ENCODE measurements at places on chromosomes 7 and 10.

DNA sequence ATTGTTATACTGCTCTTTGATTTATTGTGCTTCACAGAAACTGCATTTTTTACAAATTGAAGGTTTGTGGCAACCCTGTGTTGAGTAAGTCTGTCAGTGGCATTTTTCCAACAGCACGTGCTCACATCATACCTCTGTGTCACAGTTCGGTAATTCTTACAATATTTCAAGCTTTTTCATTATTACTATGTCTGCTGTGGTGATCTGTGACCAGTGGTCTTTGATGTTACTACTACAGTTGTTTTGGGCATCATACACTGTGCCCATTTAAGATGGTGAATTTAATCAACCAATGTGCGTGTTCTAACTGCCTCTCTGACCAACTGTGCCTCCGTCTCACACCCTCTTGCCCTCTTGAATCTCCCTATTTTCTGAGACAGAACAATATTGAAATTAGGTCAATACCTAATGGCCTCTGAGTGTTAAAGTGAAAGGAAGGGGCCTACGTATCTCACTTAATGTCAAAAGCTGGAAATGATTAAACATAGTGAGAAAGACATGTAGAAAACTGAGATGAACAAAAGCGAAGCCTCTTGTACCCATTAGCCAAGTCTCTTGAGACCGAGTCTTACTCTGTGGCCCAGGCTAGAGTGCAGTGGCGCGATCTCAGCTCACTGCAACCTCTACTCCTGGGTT is 20.2 kb upstream of the ASL start:
- DNase-seq: no peak

DNA sequence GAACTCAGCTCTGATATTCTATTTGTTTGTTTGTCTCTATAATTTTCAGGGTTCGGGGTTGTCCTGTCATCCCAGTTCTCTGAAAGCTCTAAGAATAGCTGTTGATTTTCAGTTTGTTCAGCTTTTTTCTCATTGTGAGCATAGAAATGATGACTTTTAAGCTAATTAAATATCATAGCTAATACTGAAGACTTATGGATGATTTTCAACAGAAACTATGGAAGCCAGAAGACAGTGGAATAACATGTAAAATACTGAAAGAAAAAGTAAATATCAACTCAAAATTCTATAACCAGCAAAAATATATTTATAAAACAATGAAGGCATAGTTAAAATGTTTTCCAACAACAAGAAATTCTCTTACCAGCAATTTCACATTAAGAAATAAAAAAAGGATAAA is 96.4 kb upstream of the ETV1 start:
- no peak for DNase-seq

- DNase-seq: no peak
Observed at GRCh38 chr10:97138846-97139245, 46.9 kb downstream of the SLIT1 start.

DNA sequence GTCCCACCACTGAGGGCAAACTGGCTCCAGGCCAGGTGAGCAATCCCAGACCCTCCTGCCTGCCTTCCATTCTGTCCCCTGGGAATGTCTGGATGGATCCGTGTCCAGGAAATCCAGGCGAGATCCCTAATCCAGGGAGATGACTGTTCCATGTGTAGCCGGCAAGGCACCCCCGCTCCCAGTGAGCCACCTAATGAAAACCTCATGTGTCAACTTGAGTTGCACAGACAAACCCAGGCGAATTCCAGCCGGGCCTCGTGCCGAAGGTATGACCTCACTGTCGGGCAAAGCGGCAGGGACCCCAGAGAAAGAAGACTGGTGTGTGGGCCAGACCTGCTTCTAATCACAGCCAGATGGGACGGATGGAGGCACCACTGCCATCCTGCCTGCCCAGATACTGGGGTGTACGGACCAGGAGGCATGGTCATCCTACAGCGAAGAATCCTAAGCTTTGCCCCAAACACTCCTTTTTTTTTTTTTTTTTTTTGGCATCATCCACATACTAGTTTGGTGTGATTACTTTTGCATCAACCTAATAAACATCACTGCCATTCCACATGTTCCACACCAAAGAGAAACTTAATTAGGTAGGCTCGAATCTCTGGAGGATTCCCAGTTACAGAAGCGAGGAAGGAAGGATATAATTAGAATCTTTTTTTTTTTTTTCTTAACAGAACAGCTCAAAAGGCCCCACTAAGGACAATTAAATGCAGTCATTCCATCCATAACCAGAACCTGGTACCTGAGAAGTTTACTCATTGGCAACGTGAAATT is 313.1 kb downstream of the CALN1 start:
- DNase-seq: no peak

DNA sequence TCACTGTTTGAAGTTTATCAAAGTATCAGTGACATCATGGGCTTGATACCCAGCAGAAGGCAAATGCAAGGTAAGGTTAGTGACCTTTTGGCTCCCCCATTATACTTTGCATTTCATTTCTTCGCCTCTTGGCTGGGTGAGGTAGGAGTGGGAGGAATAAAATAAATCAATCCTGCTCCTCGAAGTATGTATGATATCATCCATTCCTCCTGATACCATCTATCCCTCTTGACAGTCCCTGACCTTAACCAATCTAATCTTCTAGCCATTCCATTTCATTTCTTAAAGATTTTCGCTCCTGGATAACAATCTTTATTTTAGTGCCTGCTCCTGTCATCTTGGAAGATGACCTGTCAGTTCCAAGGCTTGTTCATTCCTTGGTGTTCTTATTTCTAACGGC is 1083.3 kb downstream of the NXPH1 start:
- no peak for DNase-seq

DNA sequence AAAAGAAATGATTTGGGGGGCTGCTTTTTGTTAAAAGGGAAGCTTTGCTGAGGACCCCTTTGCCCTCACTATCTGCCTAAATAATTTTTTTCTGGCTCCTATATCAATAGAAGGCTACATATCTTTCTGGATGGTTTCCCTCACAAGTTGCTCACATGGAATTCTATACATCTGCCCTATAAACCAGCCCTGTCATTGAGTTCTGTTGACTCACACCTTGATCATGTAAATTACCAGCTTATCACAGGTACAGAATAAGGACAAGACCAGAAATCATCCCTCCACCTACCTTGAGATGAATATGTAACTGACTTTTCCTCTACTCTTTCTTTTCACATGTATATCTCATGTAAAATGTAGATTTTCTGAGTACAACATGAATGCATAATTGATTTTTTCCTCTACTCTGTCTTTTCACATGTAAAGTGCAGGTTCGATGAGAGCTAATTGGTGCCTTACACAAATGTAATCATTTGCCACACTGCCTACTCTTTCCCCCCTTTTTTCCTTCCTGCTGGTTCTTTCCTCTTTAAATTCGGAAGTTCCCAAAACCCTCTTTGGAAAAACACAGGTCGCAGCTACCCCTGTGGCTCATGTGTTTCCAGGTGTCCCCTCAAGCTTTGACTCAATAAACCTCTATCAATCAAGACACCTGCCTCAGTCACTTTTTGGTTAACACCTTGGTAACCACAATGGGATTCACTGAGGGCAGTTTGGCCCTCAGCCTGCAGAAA is 12.5 kb downstream of the CYP3A43 start:
- no peak for DNase-seq

DNA sequence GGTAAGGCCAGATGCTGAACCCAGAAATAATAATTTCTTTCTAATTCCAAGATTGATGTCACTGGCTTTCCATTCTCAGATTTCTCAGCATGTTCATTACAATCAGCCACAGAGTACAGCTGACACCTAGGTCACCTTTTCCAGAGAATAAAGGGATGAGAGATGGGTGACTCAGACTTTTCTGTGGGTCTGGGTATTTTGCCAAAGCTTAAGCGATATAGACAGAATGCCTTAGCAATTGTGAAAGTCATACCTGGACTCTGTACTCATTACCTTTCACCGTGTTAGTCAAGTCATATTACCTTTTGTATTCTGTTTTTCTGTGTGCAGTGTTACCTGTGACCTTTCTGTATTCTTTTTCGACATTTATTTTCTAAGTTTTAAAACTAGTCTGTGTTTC is 10.6 kb upstream of the PRTFDC1 start:
- no peak for DNase-seq

DNA sequence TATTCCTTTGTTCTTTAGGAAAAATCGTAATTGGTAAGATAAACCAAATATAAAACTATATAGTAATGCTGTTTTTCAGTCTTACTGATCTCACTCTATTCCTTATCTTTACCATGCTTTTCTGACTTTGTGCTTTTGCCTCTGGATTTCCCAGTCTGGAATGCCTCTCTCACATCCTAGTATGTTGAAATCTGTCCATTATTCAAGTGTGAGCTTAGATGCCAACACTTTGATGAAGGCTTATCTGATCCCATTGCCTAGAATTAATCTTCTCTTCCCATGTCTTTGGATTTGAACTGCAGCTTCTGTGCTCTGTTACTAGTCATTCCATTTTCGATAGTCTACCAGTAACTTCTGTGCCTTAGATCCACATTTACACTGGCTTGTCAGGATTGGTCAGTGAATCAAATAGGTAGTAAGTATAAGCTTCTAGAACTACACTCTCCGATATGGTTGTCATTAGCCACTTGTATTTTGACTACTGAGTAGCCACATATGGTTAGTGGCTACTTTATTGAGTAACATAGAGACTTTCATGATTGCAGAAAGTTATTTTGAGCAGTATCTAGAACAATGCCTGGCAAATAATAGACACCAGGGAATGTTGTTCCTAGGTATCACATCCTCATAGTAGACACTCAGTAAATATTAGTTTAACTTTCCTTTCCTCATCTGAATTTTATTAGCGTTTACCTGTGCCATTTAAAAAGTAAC is 92.9 kb downstream of the BMPR1A start:
- no peak for DNase-seq

- no peak for DNase-seq
Observed at GRCh38 chr7:127290801-127291361, 38.1 kb upstream of the GRM8 start.

DNA sequence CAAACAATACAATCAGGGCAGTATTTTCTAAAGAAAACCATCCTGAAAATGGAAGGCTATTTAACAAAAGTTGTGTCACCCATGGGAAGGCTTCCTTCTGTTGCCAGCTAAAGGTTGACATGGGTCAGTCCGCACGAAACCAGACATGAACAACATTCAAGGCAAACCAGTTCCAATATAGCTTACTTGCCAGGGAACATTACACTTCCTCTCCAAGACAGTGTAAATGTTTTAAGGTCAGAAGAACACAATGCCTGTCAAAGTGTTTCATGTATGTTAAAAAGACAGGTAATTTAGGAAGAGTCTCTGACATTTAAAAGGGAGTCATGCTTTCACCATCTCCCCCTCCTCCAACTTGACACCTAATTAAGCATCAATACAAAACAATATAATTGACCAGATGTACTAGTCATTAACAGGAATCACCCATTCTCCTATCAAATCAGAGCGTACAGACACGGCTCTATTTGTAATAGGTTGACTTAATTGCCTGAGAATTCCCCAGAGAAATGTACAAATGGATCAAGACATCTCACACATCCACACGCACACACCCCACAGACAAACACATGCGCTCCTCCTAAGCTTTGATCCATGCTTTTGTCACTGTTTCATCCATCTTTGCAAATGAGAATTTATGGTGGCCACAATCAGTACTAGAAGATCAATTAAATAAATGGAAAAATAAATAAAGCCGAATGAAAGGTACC is 69.5 kb downstream of the CACNA2D1 start:
- DNase-seq: no peak

GRCh38 chr10:22230158-22230833 is 12.5 kb upstream of the EBLN1 start:
- DNase-seq: no peak

DNA sequence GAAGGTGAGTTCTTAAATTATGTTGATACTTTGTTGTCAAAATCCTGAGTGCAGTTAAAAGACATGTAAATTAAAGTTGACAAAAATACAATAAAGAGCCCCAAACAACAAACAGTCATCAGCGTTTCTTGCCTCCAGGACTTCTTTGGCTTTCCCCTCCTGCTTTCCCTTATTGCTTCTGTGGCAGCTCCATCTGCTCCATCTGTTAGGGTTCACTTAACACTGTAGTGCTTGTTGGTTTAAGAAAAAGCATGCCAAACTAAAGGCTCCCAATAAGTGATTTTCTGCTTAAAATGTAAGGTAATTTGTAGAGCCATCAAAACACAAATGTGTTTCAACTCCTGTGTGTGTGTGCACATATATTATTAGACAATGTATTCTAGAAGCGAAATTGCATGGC is 254.3 kb upstream of the GNAI1 start:
- DNase-seq: no peak

GRCh38 chr7:152050547-152050971 is 25.1 kb downstream of the GALNT11 start:
- no peak for DNase-seq

DNA sequence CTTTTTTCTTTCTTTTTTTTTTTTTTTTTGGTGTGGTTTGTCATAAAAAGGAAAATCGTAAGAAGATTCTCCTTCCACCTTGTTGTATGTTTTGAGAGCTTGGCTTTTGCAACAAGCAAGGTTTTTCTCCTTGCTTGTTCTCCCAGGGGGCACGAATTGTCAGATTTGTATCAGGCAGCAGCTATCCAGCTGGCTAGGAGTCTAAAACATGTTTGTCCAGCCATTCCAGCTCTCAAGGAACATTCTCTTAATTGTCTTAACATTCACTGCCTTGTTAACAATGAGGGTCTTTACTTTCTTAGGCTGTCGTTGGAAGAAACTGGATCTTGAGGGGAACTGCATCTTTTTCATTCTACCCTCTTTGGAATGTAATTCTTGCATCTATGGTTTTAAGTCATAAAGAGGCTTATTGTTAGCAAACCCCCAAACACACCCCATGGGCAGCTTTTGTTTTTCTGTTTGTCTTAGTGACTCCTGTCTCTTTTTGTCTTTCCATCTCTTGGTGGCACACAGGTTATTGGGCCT is 14.6 kb downstream of the SHTN1 start:
- DNase-seq: no peak

DNA sequence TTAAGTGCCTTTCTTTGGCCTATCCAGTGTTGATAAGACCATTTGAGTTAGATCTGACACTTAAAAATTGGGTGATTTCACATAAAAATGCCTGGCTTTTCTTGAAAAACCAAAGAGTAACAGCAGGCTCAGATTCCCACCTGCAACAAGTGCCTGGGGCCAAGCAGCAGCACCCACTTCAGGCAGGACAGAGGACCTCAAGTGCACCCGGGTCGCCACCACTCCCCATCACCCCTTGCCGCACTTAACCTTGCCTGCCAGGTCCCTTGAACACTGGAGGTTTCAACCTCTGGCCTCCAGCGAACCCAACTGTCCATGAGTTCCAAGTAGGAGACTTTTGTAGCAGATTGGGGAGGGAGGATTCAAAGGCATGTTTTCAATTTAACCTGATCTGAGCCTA is 30.8 kb downstream of the PDIA4 start:
- no peak for DNase-seq

- DNase-seq: no peak
Observed at GRCh38 chr10:63707254-63707910, 186.2 kb downstream of the REEP3 start.

Measured in stimulated activated CD8-positive, alpha-beta memory T cell treated with anti-CD3 and anti-CD28 coated beads, Interleukin-4, amount 100 ng/mL, for 4 hours (primary cell).